Activated gamma-delta T cell treated with Interleukin-2 at 50 U/mL for 16 hours (primary cell): ENCODE measurements at places on chromosomes 16 and 17.

- no peak for DNase-seq
Measured at GRCh38 chr17:55237841-55238178, 26.9 kb upstream of the HLF start.

DNA sequence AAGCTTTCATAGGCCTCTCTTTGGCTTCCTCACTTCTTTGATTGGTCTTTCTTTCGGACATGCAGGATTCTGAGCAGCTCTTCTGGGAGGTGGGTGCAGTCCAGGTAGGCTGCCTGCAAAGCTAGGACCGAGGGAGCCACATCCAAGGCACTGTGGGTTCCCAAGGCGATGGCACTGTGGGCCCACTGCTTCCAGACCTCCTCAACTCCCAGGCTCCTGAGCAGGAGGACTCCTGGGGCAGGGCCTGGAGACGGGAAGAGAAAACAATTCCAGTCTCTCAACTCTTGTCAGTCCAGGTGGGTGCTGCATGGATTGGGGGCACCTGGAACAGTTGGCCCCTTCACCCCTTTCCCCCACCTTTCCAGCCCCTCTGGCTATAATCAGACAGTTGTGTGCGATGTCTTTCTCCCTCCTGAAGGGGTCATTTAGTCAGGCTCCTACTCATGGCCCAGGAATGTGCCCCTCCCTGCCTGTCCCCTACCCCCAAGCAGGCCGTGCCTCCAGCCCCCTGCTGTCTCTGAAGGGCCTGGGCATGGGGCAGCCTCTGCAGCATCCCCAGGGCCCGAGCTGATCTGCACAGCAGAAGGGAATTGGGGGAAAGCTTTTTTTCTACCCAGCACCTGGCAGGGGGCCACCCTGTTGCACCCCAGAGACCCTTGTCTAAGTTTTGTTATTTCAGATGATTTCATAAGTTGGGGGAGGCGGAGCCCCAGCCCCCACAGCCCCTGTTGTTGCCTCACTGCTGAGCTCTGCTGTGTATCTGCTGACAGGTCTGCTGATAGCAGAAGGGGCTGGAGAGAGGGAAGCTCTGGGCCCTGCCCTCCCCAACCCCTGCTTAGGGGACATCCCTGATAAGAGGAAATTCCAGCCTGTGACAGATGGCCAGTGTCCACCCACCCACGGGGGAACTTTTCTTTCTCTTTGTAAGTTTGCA, 330.3 kb downstream of the SEC14L1 start:
- DNase-seq = no peak

DNA sequence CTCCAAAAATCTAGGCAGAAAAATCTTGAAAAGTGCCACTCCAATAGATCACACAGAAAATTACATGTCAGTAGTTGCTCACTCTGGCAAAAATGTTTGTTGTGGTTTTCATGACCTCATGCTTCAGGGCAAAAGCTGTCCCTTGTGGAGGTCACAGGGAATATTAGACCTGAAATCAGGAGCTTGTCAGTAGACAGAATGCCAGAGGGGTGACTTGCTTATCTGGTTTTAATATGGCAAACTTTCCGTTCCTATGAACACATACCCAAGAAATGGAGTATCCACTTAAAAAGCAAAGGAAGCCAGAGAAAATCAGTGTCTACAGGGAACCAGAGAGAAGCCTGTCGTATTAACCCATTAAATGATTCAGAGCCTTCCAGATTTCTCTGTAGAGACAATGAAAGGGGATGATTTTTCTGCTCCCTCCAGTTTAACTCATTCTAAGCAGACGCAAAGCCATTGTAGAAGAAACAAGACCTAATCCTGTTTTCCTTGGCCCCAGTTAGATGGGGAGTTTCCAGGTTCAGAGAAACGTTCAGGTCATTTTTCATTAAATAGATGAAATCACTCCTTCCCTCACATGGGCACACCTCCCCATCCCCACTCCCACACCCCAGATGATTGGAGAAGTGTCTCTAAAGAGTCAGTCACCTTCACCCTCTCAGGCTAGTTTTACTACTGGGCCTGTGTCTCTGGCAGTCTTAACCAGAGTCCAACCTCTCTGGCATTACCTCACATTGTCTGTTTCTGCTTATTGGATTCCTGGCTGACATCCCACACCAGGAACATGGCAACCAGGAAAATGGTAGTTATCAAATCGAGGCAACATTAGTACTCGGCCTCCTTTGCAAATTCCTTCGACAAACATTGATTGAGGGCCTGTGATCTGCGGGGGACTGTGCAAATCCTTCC, 6.0 kb downstream of the SOX9 start:
- DNase-seq = no peak

DNA sequence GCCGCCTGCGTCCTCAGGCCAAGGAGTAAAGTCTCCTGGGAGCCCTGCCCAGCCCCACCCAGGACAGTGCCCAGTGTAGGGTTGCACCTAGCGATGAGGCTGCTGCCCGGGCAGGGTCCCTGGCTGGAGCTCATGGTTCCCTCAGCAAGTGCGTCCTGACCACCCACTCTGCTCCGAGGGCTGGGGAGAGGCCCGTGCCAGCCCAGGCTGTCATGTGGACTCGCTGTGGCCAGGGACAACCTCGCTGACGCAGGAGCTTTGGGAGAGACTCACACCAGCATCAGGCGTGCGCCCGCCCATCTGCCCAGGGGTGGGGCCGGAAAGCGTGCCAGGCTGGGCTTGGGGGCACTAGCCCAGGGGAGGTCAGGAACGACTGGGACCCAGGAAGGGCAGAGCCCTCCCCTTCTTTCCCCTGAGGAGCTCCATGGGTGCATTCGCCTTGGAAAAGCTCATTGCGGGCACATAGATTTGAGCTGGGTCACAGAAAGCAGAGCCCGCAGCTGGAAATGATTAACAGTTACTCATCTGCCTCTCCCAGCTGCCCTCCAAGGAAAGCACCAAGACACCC, 19.7 kb downstream of the DPEP1 start:
- DNase-seq = no peak

- DNase-seq = no peak
Measured at GRCh38 chr17:58991718-58992331, 114.9 kb downstream of the TRIM37 start.

- DNase-seq = no peak
Measured at GRCh38 chr16:11053916-11054460, 109.6 kb downstream of the CLEC16A start.

- DNase-seq = no peak
Measured at GRCh38 chr16:65908568-65908967, 457.9 kb upstream of the CDH5 start.

- DNase-seq = no peak
Measured at GRCh38 chr17:73770115-73770848, 126.0 kb upstream of the SDK2 start.

DNA sequence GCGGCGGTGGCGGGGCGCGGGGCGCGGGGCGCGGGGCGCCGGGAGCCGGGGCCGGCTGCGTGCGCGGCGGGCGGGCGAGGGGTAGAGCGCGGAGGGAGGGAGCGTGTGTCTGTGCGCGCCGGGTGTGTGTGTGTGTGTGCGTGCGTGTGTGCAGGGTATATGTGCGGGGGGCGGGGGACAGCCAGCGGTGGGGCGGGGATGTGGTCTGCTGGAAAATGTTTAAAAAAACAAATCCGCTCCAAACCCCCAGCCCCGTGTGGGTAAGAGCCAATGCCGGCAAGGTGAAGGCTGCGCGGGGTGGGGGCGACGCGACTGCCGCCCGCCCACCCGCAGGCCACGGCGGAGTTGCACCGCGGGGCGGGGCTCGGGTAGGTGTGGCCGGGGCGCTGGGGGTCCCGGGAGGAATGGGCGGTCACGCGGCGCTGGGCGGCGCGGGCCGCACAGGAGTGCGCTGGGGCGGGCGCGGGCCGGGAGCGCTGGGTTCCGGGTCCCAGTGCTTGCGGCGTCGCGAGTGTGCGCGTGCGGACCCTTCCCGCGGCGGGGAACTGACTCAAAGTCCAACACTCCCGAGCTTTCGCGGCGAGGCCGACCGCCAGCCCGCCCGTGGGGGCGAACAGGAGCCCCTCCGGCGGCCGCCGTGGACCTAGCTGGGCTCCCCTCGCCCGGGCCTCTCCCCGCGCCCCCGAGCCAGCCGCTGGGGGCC, at the start of gene CYGB:
CYGB (minus strand) TSS at position 132 of the 703 bp plus-strand sequence. CDS start 167 bp downstream, outside the sequence.
- DNase-seq = no peak

- DNase-seq = no peak
Measured at GRCh38 chr16:49189286-49189685, 92.4 kb downstream of the CBLN1 start.

DNA sequence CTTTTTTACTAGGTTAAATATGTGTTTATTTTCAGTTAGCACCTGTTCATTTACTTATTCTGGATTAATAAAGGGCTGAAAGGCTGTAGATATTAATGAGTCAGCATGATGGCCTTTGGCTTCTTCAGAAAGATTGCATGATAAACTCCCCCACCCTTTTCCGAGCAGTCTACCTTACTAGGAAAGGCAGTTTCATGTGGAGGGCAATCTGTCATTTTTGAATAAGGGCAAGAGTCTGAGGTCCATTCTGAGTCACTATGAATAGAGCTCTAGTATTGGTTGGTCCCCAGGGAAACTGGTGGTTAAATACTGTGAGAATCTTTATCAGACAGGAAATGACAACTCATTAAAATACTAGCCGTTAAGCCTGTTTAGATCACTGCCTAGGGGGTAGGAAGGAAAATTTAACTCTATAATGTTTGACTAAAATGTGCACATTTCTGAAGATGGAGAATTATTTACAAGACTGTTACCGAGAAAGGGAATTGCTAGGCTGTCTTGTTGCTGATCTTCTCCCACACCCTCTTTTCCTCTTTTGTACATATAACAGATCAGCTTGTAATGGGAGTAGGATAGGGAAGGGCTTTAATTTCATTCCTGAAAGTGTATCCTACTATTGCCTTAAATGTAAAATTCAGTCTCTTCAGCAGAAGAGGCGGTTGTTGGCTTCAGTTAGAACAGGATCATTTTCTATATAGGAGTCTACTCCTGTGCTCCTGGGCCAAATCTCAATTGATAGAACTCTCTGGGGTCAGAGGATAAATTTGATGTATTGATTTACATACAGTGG, 63.3 kb downstream of the TUBD1 start:
- DNase-seq = no peak

DNA sequence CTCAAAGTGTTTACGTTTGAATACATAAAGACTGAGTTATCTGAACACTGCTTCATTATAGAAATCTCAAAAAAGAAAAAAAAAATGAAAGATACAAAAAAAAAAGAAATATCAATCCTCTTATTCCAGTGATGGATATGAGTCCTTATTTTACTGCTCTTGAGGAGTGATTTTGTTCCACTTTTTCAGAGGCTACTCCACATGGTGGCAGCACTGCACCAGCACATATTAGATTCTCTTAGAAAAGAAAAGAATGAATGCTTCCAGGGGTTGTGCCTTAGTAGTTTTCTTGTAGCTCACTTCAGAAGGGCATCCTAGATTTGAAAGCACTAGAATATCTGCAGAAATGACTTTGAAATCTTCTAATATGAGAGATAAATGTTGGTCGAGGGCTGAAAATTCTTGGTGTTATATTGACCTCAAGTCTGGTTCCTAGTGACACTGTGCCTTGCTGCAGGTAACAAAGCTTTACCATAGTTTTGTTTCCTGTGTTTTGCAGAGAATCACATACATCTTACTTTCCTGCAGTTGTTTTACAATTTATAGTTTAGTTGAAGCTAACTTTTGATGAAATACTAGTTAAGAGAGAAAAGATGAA, 25.9 kb downstream of the AP2B1 start:
- no peak for DNase-seq

DNA sequence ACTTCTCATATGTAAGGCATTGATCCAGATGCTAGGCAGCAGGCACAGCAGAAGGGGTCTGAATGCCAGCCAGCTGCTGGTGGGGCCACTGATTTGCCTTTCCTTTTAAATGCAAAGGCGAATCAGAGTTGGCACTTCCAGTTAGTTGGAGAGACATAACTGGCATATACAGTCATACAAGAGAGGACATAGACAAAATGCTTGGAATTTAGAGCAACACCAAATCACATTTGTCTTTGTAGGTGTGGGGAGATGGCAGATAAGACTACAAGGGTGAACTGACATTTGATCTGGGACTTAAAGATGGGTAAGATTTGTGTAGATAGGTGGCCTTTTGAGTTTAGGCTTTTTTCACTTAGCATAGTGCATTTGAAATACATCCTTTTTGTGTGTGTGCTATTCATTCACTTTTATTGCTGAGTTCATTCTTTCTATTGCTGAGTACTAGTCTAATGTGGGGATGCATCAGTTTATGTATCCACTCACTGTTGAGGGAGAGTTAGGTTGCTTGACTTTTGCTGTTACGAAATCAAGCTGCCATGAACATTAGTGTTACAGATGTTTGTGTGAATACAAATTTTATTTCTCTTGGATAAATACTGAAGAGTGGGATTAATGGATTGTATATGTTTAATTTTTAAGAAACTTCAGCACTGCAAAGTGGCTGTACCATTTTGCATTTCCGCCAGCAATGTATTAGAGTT, 74.1 kb downstream of the SPECC1 start:
- no peak for DNase-seq

GRCh38 chr17:57577751-57578607, 167.1 kb downstream of the CCDC182 start:
- no peak for DNase-seq

DNA sequence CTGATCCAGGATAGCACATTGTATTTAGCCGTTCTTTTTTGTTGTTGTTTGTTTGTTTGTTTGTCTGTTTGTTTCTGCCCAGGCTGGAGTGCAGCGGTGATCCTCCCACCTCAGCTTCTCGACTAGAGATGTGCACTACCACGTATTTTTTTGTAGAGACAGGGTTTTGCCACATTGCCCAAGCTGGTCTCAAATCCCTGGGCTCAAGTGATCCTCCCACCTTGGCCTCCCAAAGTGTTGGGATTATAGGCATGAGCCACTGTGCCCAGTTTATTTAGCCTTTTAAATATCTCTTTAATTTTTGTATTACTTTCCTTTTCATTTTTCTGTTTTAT, 9.2 kb upstream of the NLRC5 start:
- no peak for DNase-seq

GRCh38 chr16:12971241-12971640, 69.8 kb downstream of the SHISA9 start:
- no peak for DNase-seq

- no peak for DNase-seq
Measured at GRCh38 chr16:14303182-14303618, 232.1 kb downstream of the MRTFB start.

DNA sequence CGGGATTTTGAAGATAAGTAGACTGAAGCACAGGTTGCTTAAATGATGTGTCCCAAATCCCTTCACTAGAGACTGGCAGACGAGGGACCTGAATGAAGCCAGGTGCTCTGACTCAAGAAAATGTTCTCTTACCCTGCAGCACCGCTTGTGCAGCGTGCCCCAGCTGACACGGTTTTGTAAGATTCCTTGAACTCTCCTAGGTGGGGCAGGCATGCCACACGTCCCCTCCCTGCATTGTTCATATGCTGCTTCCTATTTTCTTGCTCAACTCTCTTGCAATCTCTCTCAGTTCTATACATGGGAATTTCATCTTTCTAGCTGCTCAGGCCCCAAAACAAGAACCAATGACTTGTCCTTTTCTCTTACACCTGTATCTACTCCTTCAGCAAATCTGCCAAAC, 22.1 kb upstream of the HNF1B start:
- DNase-seq = no peak
